ENCODE measurements at places on chromosomes 4 and X.

- DNase-seq: no peak
Measured at GRCh38 chrX:118189628-118190027, 73.0 kb upstream of the KLHL13 start.

- DNase-seq: no peak
Measured at GRCh38 chr4:106893395-106893881, 142.7 kb downstream of the DKK2 start.

DNA sequence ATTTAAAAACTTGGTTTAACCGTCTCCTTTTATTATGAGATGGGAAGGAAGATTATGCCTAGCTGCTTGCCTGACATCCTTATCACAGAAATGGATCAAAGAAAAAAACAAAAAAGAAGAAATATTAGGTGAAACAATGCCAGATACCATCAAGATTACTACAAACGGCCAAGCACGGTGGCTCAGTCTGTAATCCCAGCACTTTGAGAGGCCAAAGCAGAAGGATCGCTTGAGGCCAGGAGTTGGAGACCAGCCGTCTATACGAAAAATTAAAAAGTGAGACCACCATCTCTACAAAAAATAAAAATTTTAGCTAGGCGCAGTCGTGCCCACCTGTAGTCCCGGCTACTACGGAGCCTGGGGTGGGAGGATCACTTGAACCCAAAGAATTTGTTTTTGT, 2.3 kb downstream of the FRYL start:
- DNase-seq: no peak

DNA sequence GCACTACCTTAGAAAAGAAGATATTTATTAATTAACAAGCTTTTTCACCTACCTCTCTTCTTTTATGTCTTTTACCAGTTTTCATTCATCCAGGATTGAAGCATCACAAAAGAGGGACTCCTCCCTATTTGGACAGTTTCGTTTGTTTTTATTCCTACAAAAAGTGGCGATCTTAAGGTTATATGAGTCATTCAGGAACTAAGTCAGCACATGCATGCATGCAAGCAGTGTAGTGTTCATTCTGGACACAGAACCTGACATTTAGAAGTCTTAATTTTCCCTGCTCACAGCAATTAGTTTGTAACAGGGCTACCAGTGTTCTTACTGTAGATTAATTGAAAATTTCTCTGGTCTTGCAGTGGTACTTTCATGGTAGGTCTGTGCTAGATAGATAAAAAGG, 47.9 kb upstream of the QRFPR start:
- DNase-seq: no peak

GRCh38 chr4:178102139-178102538, 659.9 kb upstream of the AGA start:
- DNase-seq: no peak

DNA sequence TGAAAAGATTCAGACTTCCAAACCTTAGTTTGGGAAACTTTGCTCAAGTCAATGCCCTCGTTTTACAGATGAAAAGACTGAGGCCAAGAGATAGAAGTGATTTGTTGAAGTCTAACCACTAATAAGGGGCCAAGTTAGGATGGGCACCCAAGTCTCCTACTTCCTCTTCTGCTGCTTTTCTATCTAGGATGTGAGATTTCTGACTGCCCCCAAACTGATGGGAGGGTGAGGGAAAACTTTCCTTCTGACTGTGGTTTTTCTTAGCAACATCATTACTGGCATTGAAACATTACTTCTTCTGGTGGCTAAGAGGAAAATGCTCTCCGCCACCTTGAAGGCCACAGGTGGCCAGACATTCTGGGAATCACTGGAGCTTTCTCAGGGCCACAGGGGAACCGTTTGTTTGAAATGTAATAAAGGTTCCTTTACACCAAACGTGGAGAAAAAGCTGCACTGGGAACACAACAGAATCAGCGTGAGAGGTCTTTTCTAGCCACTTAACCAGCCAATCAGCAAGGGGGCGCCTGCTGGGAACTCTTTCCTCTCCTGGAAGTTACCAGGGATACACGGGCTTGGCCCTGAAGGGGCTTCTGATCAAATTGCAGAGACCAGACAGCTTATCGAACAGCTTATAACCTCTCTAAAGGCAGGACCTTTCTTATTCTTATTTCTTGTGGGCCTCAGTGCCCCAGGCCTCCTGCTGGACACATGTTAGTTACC, 115.9 kb upstream of the TEX13D start:
- DNase-seq: no peak

DNA sequence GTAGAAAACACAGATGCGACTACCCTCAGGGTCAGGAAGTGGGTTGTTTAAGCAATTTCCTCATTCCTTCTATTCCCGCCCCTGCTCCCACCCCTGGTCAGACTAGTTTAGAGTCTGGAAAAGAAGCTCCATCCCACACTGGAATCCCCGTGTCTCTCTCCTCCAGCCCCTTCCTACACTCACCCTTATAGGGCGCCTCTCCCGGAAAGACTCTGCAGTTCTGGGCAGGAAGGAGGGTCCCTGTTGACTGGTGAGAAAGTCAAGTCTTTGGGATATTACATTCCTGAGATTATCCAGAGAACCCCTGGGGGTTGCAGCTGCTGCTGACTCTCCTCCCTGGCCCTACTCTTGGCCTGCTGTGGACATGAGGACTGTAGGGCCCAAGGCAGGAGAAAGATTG, 11.9 kb downstream of the STARD8 start:
- no peak for DNase-seq

DNA sequence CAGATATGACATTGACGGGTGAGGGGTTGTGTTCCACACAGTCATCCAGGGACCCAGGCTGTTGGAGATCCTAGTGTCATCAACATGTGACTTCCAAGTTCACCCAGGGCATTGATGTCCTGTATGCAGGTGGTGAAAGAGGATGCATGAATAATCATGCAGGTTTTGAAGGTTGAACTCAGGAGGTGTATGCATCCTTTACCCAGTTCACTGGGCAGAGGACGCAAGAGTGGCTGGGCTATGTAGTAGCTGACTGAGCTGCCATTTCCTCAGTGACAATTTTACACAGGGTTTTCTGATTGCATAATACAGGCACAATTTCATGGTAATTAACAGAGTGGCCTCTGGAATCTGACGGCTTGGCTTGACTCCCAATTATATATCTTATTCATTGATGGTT, 323.0 kb downstream of the HS3ST1 start:
- DNase-seq: no peak

GRCh38 chr4:82648356-82648755, 86.6 kb upstream of the TMEM150C start:
- DNase-seq: no peak

DNA sequence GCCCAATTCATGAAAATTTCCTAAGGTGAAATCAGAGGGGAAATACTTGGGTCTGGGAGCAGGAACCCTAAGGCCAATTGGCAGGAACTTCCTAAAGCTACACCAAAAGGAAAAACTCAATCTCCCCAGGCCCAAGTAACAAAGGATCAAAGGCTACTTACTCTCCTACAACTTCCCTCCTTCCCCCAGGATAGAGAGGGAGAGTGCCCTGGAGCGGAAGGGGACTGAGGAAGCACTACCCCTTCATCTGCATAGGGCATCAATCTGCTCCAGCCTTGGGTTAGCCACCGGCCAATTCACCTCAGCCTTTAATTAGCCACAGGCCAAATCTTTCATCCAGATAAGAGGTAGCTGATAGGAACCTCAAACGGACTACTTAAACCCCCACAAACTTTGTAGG, 55.0 kb downstream of the SLC34A2 start:
- no peak for DNase-seq

GRCh38 chr4:78661921-78662521, 110.5 kb downstream of the ANXA3 start:
- no peak for DNase-seq

GRCh38 chrX:12526306-12526705, 264.9 kb upstream of the PRPS2 start:
- no peak for DNase-seq

GRCh38 chrX:8455557-8455956, 9.1 kb upstream of the VCX3B start:
- no peak for DNase-seq

GRCh38 chrX:72113461-72113860, 18.3 kb downstream of the RTL5 start:
- no peak for DNase-seq

DNA sequence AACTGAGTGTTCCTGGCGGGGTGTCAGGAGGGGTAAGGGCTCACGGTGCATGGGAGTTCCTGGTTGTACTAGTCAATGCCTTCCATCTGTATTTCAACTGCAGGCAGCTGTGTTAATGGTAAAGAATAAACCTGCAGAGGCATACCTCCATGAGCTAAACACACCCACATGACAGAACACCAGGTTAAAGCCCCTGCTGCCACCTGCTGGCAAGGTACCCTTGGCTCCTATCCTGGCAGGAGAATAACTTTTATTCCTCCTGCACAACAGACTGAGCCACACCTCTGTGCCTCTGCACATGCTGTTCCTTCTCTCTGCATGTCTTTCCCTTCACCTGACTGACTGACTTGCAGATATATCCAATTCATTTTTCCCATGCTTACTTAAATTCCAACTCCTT, 11.1 kb downstream of the ITIH6 start:
- DNase-seq: no peak

DNA sequence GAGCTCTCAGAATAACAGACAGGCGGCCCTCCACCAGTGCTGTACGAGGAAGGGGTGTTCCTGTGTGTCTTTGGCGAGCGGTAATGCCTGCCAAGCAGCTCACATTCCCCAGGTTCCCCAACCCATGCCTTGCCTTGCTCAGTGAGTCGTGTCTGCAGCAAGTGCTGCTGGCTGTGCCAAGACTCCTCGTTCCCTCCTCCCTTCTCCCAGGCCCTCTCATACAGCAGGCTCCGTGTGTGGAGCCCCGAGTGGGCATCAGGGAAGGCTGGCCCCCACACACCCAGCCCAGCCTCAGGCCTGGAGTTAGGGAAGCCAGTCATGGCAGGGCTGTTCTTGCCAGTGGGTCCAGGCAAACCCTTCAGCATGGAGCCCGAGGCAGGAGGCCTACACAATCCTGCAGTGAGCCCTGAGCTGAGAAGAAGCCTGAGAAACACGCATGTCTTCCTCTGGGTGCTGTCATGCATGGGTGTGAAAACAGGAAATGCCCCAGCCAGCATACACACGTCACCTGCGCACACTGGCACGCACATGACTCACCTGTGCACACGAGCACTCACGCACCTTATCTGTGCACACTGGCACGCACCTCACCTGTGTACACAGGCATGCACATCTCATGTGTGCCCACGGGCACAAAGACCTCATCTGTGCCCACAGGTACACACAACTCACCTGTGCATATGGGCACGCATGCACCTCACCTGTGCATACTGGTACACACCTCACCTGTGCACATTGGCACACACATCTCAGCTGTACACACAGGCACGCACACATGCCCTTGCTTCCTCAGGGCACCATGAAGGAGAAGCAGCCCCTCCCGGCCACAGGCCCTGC, 238.7 kb downstream of the DHRSX start:
- no peak for DNase-seq

DNA sequence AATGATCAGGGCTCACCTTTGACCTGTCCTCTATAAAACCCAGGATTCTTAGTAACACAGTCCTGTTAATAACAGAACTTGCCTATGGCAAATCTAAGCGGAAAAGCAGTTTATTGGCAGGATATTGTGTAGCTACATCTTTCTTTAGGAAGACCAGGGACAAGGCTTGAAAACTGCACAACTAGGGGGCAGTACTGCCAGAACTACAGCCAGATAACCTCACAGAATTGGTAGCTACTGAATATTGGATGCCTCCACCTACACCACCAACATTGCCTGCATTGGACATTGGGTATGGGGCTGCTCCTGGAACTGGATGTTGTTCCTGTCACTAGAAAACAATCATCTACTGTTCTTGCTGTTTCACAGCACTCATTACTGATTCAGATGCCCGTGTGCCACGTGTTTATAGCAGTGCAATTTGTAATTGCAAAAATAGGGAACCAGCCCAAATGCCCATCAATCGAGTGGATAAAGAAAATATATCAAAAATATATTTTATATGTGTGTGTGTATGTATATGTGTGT, 47.4 kb downstream of the REPS2 start:
- no peak for DNase-seq

DNA sequence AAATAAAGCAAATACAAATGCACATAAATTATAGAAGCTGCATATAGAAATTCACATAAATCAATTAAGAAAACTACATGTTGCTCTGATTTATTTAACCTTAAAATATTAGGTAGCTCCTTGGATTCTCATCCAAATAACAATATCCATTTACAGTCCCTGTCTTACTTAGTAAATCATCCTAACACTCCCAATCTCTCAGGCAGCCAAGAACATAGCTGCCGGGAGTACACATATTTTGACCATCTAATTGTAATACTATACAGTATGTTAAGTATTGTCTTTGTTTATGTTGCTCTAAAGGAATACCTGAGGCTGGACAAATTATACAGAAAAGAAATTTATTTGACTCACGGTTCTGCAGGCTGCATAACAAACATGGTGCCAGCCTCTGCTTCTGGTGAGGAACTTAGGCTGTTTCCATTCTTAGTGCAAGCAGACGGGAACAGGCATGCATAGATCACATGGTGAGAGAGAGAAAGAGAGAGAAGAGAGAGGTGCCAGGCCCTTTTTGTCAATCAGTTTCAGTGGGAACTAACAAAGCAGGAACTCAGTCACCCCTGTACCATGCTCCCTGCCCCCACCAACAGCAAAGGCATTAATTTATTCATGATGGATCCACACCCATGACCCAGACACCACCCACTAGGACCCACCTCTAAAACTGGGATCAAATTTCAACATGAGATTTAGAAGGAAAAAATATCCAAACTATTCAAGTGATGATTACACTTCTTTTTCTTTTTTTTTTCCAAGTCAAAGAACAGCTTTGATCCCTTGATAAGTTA, 614.8 kb upstream of the TECRL start:
- DNase-seq: no peak

DNA sequence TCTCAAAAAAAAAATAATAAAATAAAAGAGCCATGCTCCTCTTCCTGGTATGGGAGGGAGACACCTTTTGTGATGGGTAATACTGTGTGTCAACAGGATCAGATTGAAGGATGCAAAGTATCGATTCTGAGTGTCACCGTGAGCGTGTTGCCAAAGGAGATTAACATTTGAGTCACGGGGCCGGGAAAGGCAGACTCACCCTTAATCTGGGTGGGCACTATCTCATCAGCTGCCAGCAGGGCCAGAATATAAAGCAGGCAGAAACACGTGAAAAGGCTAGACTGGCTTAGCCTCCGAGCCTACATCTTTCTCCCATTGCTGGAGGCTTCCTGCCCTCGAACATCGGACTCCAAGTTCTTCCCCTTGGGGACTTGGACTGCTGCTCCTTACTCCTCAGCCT, 95.4 kb downstream of the SHOX start:
- no peak for DNase-seq

DNA sequence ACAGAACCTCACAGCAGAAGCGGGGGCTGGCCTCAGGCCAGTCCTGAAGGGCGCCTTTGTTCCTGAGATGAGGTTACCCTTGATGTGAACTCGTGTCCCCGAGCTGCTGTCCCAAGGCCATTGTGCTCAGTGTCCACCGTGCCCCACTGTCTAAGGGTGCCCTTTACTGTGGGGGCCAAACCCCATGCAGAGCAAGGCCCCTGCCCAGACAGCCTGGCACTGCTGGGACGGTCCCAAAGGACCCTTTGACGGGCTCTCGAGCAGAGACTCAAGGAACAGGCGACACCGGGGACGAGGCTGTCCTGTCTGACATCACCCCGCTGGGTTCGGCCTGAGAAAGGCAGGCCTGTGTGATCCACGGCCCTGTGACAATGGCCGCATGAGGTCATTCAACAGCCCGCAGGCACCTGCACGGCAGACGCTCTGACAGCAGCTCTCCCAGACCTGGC, 100.6 kb downstream of the ABLIM2 start:
- no peak for DNase-seq

Data from activated CD8-positive, alpha-beta memory T cell treated with anti-CD3 and anti-CD28 coated beads for 4 hours (primary cell).